ENCODE measurements at places on chromosomes 7 and 10.

- DNase-seq: no peak
Measured at GRCh38 chr10:44182909-44183308, 202.0 kb downstream of the CXCL12 start.

DNA sequence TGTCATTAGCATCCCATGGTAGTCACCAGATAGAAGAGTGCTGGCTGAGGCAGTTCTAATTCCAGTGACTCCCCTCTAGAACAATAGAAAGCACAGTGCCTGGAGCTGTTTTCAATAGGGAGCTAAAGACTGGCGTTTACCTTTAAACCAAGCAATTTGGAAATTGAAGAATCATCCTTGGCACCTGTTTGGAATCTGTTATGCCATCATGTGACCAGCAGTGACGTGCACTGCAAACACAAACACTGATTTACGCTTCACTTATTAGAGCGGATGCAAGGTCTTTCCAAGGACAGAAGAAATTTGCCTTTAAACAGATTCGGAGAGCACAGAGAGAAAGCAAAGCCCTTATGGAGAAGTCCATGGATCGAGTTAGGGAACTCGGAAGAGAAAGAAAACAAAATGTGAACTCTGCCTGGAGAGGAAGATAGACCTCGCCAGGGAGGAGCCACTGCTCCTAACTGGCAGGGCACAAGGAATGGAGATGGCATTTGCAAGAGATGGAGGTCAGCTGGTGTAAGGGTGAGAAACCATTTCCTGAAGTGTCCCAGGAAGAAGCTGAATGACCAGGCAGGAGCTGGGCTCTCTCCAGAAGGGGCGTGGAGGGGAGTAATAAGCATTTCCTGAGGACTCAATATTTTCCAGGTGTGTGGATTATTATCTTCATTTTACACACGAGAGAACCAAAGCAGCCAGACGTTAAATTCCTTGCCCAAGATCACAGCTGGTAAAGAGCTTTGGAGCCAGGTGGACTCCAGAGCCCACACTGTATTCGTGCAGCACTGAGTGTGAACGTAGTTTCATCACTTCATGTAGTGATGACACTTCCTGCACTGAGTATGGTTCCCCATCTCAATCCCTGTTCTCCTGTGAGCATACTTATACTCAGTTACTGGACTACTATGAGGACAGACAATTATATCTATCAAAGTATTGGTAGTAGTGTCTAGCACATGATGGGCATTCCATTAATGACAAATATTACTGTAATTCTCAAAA, 97.7 kb downstream of the CUBN start:
- DNase-seq: no peak

GRCh38 chr10:6012121-6012905, 35.0 kb upstream of the IL15RA start:
- no peak for DNase-seq

DNA sequence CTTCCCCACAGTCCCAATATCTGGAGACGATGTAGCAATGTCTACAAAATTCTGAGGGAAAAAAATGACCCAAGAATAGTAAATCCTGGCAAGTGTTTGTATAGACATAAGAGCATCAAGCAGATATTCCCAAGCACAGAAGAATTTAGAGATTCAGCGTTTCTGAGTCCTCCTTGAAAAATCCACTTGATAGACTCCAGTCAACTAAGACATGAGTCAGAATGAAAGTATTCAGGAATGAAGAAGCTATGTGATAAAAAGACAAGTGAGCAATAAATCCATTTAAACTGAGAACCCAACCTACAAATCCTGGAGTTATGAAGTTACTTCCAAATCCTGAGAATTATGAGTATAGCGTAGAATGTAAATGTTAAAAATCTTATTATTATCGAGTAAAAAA, 86.1 kb upstream of the NPY start:
- no peak for DNase-seq

DNA sequence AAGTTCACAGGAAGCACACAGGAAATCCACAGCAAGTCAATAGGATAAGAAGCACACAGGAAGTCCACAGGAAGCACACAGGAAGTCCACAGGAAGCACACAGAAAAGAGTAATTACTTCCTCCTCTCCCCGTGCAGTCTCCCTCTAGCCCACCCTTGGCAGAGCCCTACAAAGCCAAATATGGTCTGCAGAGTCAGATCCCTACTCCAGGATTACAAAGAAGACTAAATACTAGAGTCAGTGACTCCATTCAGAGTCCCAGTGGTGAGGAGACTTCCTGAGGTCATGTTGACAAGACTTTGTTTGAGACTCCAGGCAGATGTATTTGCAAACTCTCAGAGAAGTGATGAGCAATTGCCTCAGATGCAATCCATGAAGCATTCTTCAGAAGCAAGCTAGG, 398.6 kb upstream of the AUTS2 start:
- no peak for DNase-seq

DNA sequence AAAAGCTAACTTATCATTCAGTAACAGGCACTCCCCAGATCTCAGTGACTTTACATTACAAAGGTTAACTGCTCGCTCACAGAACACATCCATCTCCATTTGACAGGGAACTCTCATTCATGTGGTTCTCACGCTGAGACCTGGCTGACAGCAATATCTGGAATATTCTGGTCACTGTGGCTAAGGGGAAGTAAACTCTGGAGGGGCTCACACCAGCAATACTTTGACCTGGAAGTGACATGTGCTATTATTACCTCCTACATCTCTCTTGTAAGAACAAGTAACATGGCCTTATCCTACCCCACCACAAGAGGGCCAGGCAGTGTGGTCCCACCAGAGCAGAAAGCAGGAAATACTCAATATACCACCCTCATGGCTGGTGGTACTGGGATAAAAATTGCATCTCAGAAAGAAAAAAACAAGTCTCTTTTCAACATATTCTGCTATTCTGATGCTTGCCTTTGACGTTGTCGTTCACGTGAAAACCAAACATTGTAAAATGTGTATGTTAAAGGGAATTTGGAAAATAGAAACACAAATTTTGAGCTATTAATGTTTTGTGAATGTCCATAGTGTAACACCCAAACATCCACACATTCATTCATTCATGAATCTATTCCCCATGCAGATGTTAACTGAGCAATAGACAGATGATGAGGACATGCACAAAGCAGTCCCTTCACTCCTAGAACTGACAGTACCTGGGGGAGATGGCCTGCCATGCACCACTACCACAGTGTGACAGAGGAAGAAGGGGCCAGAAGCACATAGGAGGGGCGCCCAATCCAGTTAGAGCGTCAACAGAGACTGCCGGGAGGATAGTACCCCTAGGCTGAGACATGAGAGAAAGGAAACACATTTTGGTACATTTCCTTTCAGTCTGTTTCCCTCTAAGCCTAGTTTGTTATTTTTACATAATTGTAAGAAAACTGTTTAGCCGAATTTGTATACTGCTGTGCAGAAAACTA, 166.0 kb upstream of the SP4 start:
- DNase-seq: no peak

GRCh38 chr10:75233444-75234016, 2.2 kb downstream of the COMTD1 start:
- no peak for DNase-seq

- DNase-seq: no peak
Measured at GRCh38 chr7:66426996-66427395, 201.7 kb upstream of the KCTD7 start.

- no peak for DNase-seq
Measured at GRCh38 chr7:18491871-18492270, 3.7 kb upstream of the HDAC9 start.
